ENCODE measurements at places on chromosomes 4 and X.

DNA sequence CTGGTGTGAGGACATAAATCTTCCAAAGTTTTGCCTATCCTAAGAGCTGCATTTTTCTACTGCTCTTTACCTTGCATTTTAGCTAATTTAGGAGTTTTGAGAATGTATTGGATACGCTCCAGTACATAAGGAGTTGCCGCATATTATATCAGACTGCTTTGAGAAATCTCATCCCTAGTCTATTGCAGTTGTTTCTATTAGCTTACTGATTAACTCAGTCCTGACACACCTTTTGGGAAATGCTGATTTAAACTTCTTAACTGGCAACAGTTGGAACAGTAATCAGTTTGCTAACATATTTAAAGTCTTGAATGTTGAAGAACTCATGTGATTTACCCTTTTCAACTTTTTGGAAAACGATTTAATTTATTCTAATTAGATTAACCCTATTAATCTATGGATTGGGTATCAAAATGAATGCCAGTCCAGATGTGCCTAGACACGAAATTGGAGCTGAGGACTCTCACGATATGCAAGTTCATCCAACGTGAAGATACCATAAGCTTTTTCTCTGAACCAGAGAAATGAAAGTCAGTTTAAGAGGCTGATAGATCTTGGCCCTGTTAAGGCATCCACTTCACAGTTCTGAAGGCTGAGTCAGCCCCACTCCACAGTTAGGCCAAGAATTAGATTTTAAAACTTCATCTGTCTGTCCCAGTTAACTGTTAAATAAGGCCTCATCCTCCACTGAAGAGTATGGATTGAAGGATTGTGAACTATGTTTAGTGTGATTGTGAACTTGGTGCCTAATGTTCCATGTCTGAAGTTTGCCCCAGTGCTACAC is 90.0 kb downstream of the MAOA start:
- no peak for DNase-seq

GRCh38 chr4:145823743-145824142 is 114.9 kb downstream of the ZNF827 start:
- DNase-seq, result no peak

DNA sequence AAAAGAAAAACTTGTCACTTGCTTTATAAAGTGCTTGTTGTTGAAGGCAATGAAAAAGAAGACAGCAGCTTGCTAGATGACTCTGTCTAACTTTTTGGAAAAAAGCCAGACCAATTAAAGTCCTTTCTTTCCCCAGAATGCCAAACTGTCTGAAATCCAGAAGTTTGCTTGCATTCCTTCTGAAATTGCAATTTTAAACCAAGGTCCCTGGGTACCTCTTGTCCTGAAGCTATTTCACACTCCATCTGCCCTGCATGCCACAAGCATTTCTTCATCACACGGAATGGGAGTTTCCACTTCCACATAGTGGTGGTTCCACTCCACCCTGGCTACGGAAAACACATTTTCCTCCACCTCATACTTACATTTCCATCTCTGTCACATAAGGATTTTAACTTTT is 101.0 kb downstream of the PAPSS1 start:
- peak; percentile 33 for DNase-seq

- DNase-seq, result no peak
Observed at GRCh38 chrX:3738509-3738908, 25.1 kb upstream of the PRKX start.

GRCh38 chr4:151604238-151604637 is 156.6 kb downstream of the GATB start:
- DNase-seq, result no peak

DNA sequence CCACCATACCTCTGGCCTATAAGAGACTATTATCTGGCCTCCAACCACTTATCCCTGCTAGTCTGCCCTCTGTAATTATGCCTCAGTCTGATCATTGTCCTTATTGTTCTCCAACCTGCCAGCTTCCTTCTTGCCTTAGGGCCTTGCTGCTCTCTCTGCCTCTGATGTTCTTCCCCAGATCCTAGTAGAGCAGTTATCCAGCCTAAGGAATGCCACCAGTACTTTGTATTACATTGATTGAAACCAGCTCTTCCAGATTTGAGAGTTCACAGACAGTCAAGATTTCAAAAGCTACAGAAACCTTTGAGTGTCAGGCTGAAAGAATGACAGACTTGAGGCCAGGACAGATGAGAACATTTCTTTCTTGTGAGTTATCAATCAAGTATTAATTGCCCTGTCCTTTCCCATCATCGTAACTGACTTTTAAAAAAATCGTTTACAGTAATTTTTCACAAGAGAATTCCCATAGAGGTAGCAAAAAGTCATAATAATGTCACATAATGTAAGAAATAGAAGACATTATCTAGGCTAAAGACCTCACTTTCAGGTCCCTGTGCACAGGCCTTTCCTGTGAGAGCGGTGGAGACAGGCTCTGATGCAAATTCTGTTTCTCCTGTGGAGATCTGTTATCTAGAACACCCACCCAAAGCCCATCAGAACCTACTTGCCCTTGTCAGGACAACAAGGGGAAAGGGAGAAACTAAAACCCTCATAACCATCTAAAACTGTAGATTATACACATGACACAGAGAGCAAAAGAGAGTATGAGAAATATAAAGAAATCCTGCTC is 64.1 kb upstream of the GUCY1A1 start:
- no peak for DNase-seq
